ENCODE measurements at places on chromosomes 12 and 14. TPM values are rescaled to one million over a fixed set of nuclear protein-coding genes. Genes with fewer than 3 reads are reported as not detected.

DNA sequence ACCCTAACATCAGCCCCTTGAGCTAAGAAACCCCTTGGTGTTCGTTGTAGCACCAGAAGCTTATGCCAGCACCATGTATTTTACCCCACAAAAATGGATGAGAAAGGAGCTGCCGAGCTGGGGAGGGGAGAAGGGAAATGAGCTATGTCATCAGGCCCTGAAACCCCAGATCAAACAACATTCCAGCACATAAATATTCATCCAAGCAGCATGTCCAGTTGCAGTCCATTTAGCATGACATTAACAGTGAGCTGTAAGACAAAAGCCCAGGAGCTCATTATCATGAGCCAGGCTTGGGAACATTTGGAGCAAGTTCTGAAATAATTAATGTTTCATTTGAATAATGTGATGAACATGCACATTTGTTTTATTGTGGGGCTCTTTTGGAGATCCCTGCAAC, 630.1 kb upstream of the TMEM132C start:
- no peak overlapping the region for H3K27ac ChIP-seq
- no peaks in the 10 kb centered on the region for H3K36me3 ChIP-seq
- H3K27me3 ChIP-seq: no peaks in the 10 kb centered on the region

DNA sequence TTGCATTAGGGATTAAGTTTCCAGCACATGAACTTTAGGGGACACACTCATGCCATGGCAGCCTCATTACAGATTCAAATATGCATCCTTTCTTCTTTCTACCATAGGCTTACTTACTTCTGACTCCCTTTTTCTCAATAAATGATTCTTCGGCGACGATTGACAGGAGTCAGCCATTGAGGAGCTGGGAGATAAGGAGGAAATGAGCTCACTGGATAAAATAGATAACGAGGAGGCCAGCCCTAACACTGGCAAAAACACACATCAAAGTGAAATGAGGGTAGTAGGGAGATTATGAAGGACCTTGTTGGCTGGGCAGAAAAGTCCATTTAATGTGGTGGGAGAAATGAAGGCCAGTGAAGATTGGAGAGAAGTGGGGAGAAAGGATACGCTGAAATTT, 172.2 kb downstream of the SLC41A2 start:
- no peaks in the 10 kb centered on the region for H3K36me3 ChIP-seq
- no peak overlapping the region for H3K4me3 ChIP-seq
- no peaks in the 10 kb centered on the region for H3K27me3 ChIP-seq

SLC41A2 gene
- 4.4 TPM for total RNA-seq

SLC6A15 gene
- not detected for total RNA-seq

- DNase-seq: no peak
- H3K27ac ChIP-seq: no peak overlapping the region
- H3K4me1 ChIP-seq: no peaks in the 10 kb centered on the region
- H3K4me3 ChIP-seq: no peak overlapping the region
Observed at GRCh38 chr12:60152756-60153155, 556.9 kb downstream of the SLC16A7 start.

- no peaks in the 10 kb centered on the region for H3K4me1 ChIP-seq
- no peaks in the 10 kb centered on the region for H3K36me3 ChIP-seq
- H3K27me3 ChIP-seq: no peaks in the 10 kb centered on the region
- no peak for DNase-seq
- no peak overlapping the region for H3K27ac ChIP-seq
- no peak overlapping the region for H3K4me3 ChIP-seq
Observed at GRCh38 chr14:82313889-82314288, 780.2 kb upstream of the SEL1L start.

KRT6C gene
- total RNA-seq: not detected

PPFIBP1 gene
- 253 TPM for total RNA-seq

PIP4K2C gene
- total RNA-seq: 16.9 TPM
